Activated T-cell treated with anti-CD3 and anti-CD28 coated beads, Interleukin-2, amount 50 U/mL, for 4 hours (primary cell): ENCODE measurements at places on chromosomes 12 and 14.

DNA sequence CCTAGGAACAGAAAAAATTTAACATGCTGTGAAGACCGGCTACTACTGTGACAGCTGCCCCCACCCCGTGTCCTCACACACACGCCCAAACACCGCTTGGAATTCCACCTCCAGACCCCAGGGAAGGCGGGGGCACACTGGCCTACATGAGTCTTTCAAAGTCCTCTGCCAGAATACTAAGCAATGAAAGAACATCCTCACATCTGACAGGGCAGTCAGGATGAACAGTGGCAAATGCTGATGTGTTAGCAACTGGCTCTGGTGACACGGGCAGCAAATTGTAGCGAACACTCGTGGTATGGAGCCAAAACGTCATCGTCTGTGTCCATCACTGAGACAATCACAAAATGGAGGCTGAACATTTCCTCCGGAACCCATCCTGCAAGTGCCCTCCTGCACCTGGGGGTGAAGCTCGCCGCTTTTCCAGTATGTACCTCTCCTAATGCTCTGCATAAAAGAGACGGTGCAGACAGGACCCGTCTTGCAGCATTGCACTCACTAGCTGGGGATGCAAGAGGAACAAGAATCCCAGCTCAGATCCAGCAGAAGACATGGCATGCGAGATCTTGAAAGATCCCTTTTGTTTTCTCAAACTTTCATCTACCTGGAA lies 94.8 kb downstream of the BCL11B start:
- DNase-seq, result no peak

DNA sequence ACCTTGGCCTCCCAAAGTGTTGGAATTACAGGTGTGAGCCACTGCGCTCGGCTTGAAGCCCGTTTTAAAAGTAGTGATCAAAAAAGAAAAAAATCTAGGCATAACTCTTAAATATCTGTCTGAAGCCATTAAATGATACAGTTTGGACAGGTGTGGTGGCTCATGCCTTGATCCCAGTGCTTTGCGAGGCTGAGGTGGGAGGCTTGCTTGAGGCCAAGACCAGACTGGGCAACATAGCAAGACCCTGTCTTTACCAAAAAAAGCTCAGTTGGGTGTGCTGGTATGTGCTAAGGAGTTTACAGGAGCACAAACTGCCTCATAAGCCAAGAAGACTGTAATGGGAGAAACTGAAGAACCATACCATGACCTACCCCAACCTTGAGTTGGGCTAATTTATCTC lies 26.0 kb downstream of the SYNE2 start:
- no peak for DNase-seq

DNA sequence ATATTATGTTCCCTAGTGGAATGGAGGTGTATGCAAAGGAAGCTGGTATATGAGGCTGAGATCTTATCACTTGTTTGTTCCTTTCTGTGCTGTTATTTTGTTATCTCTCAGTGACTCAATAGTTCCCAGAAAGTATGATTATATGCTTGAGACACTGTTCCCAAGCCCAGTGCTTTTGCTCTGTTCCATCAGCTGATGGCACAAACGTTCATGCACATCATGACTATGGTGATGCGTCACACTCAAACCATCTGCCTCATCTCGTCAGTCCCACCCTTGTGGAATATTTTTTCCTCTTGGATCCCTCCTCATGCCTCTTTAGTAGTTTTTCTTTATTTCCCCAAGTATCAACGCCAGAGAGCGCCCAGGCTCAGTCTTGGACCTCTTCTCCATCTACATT lies 786.9 kb downstream of the AACS start:
- no peak for DNase-seq

DNA sequence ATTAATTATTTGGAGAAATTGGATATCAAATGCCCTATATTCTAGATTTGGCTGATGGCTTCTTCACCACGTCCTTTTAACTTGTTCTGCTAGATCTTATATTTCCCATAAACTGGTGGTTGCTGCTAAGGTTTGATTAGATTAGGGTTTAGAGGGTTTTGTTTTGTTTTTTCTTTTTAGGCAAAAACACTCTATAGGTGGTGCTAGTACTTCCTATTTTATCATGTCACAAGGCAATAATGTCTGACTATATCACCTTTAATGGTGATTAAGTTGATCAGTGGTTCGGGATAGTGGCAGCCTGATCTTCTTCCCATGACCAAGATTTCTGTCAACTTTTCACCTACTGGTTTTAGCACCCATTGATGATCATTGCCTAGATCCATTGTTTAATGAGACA lies 455.1 kb downstream of the RAD51B start:
- DNase-seq, result no peak

DNA sequence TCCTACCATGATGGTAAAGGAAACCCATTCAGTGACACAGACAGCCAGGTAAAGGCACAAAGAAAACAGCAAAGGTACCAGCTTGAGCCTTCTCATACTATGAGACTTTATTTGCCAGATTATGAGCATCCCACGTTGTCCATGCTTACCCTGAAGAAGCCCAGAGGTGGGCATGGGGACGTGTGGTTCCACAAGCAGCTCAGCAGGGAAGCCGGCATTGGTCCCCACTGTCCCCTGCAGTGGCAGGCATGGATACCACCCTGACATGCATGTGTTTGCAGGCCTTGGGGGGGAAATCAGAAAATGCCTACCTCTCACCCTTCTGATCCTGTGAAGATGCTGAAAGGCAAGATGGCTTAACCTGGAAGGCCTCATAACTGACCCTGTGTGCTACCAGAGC lies 183.1 kb downstream of the PIWIL1 start:
- DNase-seq, result no peak

DNA sequence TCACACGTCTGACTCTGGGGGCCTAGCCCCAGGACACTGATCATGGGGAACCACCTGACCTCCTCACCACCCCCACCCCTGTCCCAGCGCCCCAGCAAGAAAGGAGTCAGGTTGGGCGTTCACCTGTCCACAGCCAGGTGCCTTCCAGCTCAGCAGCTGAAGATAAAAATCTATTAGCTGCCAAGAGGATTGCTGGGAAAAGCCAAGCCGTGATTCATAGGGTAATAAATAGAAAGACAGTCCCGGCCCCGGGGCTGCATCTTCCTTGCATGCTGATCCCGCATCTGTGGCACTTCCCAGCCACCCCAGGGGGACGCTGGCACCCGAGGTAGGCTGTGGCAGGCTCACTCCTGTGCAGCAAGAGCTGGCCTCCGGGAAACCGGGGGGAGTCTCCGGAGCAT lies 70.2 kb upstream of the NCOR2 start:
- no peak for DNase-seq

DNA sequence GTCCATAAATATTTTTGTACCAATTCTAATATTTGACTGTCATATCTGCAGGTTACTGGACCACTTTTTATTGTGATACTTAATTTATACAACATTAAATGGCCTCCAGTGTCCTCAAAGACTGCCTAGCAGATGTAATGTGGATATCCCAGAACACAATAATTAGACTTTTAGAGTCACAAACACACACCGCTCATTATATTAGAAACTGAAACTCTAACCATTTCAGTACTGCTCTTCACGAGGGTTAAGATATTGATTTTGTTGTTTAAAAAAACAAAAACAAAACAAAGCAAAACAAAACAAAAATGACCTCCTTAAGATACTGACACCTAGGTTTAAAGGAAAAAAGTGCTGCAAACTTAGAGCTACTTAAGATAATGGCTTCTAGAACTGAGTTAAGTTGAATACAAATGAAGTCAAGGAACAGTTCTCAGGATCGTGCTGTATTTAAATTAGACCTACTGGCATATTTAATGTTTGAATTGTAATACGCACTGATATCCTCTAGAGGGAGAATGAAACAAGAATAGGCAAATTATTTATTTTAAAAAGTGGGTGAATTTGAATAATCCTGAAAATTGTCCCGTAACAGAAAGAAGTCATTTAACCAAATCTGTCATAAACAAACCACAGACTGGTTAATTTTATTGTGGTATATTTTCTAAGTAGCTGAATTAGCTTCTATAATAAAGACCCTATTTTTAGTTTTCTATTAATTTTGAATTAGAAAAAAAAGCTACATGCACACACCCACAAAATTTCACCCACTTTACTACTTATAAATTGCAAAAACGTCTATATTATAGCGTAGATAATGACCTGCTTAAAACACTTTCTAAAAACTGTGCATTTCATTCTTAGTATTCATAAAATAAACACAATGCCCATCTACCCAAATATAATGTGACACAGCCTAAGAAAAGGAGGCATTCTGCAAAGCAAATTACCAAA lies 395.2 kb upstream of the DCN start:
- no peak for DNase-seq

GRCh38 chr12:77435446-77436091 lies 370.2 kb upstream of the E2F7 start:
- no peak for DNase-seq

DNA sequence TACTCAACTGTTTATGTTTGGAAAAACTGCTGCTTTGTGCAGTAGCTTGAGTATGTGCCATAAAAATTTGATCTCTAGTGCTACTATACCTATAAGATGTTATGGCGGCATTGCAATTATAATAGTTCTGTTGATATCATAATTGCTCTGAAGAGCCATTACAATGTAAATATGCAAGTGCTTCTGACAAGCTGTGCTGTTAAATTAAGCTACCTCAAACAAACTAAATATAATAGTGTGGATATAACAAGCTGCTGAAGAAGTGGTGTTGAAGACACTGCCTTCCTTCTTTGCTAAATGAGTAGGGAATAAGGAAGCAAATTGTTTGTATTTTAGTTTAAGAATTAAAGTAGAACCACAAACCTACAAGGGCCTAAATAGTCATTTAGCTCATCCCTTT lies 301.0 kb upstream of the MIS18BP1 start:
- no peak for DNase-seq

DNA sequence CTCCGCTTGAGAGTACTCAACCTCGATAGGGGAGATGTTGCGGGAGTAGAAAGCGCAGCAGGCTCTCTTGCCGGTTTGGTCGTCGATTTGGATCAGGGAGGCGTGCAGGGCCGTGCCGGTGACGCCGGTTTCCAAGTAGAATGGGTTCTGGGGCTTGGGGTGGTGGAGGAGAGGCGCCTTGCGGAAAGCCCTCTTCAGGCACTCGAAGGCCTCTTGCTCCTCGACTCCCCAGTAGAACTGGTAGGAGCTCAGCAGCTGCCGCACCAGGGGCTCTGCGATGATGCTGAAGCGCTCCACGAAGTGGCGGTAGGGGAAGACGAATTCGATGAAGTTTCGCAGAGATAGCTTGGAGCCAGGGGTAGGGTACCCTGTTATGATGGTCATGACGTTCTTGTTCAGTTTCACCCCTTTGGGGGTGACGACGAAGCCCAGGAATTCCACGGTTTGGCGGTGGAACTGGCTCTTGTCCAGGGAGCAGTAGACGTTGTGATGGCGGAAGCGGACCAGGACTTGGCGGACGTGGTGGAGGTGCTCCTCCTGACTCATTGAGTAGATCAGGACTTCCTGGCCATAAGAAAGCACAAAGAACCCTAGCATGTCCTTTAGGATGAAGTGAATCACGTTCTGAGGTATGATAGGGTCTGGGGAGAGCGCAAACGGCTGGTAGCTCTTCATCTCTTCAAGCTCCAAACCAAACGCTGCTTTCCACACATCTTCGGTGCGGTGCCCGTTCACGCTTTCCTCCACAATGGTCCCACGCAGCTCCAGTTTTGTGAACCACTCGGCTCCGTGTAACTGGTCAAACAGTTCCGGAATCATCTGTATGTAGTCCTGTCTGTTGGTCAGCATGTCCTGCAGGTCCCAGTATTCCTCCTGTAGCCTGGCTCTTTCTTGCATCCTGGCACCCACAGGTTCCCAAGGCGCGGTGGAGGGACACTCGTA lies 21.2 kb downstream of the RTL1 start:
- no peak for DNase-seq

- no peak for DNase-seq
These were observed 9.2 kb upstream of the GOLGA3 start for GRCh38 chr12:132837693-132838409.

DNA sequence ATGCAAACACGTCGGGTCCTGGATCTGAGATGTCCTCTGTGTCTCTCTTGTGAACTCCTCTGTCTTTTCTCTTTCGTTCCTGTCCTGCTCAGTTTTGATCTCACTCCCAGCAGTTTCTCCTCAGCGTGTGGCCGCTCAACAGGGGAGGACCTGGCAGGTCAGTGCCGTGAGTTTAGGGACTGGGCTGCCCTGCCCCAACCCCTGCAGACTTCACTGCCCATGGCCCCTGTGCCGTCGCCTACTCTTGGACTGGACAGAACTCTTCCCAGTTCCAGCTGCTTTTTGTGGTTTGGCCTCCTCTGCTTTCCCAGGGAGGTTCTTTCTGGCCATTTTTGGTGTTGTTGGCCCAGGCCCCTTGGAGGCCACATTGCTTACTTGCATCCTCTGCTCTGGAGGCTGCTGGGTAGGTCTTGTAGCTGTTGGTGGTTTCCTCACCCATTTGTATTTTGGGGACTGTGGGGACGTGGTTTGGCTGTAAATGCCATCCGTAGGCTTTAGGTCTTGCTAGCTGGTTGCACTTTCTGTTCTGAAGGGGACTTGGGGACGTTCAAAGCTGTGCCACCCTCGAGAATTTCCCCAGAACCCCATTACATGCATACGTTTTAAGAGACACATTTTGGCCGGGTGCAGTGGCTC lies 20.0 kb upstream of the DNAH10 start:
- DNase-seq, result no peak

DNA sequence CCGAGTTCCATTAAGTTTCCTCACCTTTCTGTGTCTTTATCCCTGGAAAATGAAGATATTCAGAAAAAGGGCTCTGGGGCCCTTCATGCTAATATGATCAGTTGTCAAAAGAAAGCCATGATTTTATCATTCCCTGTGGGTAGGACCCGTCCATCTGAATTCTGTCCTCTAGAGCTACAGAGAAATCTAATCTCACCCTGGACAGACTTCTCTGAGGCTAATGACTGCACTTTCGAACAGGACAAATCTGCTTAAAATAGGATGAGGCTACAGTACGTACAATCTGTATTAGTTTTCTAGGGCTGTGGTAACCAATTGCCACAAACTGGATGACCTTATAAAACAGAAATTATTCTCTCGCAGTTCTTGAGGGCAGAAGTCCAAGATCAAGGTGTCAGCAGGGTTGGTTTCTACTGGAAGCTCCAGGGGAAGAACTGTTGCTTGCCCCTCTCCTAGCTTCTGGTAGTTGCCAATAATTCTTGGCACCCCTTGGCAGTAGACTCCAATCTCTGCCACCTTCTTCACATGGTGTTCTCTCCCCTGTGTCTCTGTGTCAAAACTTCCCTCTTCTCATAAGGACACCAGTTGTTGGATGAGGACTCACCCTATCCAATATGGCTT lies 1.3 kb downstream of the AK7 start:
- DNase-seq, result no peak

GRCh38 chr12:106051853-106052531 lies 86.8 kb downstream of the NUAK1 start:
- DNase-seq, result no peak

- no peak for DNase-seq
These were observed 2.5 kb downstream of the PGAM5 start for GRCh38 chr12:132713123-132713522.

GRCh38 chr12:66851134-66851533 lies 172.3 kb upstream of the GRIP1 start:
- DNase-seq, result no peak

DNA sequence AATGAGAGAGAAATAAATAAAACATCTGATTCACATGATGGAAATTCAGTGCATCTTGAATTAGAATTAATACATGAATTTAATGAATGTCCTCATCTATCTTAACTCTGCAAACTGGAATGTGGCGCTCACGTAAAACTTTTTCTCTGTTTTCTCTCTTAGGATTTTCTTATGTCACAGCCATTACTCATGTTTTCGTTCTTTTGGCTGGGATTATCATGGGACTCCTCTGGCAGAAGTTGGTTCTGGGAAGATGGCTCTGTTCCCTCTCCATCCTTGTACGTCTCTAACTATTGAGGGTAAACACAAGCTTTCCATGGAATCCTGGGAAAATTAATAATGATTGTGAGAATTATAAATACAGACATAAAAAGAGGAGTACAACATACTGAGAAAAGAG lies 5.0 kb downstream of the CLEC12B start:
- no peak for DNase-seq

- DNase-seq, result no peak
These were observed 125.0 kb downstream of the PIWIL1 start for GRCh38 chr12:130462558-130463274.
